ENCODE measurements at places on chromosomes 16 and 17. TPM values are rescaled to one million over a fixed set of nuclear protein-coding genes. Genes with fewer than 3 reads are reported as not detected.

Gene TBX4
- not detected for total RNA-seq

Gene LIMD2
- total RNA-seq: 27.8 TPM

Gene KRT24
- not detected for total RNA-seq

Gene OR3A3
- not detected for total RNA-seq

Gene PRCD
- under 0.01 TPM for total RNA-seq

Gene MXRA7
- 166 TPM for total RNA-seq

Gene GH2
- not detected for total RNA-seq

Gene KRTAP9-4
- total RNA-seq: not detected

Gene BAIAP3
- 0.67 TPM for total RNA-seq

Gene FOXC2
- total RNA-seq: 3.1 TPM

Gene C16orf96
- total RNA-seq: not detected

Gene PRR15L
- not detected for total RNA-seq

Gene OTOP3
- not detected for total RNA-seq

Gene WFDC1
- total RNA-seq: not detected

Gene BCAR1
- total RNA-seq: 232 TPM

Gene RAB26
- total RNA-seq: 0.65 TPM

Gene TAC4
- not detected for total RNA-seq

Gene ABR
- 101 TPM for total RNA-seq

Gene CACNB1
- 6.7 TPM for total RNA-seq

Gene CANT1
- 96.4 TPM for total RNA-seq

Gene MAF
- total RNA-seq: 0.57 TPM

Gene PPY
- total RNA-seq: not detected

Gene ADAD2
- total RNA-seq: 0.10 TPM

Gene KRTAP4-9
- not detected for total RNA-seq

Gene NQO1
- 456 TPM for total RNA-seq

Gene KRTAP2-2
- not detected for total RNA-seq

Gene TMEM220
- 4.2 TPM for total RNA-seq

Gene TAT
- not detected for total RNA-seq

Gene KCNJ2
- total RNA-seq: 7.8 TPM

Gene SLC4A1
- not detected for total RNA-seq

Gene SYT17
- total RNA-seq: 2.4 TPM

Gene HBZ
- not detected for total RNA-seq

Gene CDR2L
- 27.1 TPM for total RNA-seq

Gene CPNE2
- 85.8 TPM for total RNA-seq

Data from vein endothelial cell (primary cell).